ENCODE measurements at places on chromosomes 1 and 21.

DNA sequence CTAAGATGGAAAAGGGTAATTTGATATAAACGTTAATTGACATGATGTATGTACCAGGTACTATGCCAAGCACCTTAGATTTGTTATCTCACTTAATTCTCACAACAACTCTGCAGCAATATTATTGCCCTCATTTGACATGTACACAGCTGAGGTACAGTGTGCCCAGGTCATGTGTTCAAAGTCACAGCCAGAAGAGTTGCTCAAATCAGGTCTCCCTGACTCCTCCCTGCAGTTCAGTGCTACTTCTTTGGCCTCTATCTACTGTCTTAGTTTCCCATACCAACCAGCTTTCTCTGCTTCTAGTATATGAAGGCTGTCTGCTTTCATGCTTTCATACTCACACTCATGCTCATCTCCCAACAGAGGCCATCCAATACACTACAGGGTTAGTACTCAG is 15.1 kb downstream of the TBX15 start:
- no peak for DNase-seq

DNA sequence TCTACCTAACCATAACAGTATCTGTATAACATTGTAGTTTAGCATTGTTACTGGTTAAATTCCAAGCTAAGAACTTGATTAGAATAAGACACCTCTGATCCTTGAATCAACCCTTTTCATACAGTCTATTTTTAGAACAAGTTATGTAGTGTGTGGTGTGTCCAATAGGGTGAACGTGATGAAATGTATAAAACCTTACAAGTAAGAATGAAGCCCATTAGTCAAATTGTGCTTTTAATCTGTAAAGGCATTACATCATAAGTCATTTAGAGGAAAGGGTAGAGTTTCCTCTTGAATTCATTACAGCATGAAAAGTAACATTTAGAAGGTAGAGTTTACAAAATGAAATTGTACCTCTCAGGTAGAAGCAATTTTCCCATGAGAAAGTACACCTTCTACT is 479.2 kb downstream of the LTN1 start:
- no peak for DNase-seq

DNA sequence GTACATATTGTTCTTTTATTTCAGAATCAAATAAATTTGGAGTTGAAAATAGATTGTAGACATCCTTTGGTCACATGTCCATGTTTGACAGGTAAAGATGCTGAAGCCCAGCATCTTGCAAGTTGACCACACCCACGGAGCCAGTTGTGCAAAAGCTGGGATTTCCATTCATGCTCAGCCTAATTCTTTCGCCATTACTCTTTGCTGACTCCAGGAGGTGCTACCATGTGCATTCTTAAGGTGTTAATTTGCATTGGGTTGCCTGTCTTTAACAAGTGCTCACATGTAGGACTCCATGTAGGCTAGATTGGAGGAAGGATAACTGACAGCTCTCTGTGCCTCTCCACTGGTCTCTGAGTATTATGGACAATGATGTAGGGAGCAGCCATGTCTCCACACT is 660.7 kb downstream of the LMO4 start:
- no peak for DNase-seq

DNA sequence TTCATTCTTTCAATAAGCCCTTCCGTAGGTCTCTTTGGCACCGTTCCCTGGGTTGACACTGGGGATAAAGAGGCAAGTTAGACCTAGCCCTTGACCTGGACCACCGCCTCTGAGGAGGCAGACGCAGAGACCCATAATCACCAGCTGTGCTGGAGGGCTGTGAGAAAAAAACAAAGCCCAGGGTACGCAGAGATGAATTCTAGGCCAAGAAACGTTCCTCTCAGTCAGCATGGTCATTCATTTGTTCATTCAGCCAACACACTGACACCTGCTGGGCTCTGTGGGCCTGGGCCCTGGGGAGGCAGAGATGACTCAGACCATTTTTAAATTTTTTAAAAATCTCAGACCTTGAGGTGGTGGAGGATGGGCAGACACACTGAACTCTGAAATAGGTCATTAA is 26.3 kb upstream of the TRABD2B start:
- DNase-seq = no peak

DNA sequence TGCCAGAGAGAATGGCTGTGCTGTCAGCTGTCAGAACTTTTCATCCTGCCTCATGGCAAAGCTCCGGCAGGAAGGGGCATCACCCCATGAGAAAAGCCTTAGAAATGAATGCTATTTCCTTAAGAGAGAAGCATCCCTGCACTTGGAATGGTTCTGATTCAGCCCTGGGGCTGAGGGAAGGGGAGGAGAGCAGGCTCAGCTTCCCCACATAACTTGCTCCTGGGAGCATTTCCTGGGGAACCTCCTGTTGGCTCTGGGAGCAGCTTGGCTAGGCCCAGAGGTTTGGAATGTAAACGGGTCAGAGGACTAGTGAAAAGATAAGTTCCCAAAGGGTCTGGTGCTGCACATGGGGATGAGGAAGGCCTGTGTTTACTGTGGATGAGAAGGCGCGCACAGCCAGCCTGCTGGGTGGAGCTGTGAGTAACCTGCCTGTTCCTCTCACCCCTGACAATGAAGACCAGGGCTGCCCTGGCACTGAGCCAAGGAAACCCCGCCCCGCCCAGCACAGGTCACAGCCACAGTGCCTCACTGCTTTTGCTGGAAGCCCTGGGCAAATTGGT is 5.0 kb downstream of the PRELP start:
- DNase-seq = no peak

- no peak for DNase-seq
These were observed 68.7 kb downstream of the CASZ1 start for GRCh38 chr1:10727751-10728232.

DNA sequence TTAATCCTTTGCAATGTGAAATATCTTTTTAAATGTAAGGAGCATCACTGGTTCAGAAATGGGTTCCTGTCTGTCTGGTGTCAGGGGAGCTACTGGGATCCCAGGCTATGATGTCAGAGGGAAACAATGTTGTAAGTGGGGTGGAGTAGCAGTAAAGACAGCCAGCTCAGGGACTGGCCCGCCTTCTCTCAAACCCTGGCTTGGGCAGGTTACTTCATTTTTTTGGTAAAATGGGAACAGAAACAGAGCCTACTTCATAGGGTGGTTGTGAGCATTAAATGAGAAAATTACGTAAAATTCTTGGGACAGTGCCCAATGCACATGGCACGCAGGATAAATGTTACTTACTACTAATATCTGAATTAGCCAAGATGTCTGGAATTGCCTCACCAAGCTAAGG is 30.7 kb upstream of the IL20 start:
- no peak for DNase-seq
